Left hindlimb (tissue), 1 donor: ENCODE measurements at places on chromosomes 3 and 15.

- DNase-seq = no peak
Observed at GRCh38 chr3:64508140-64508539, 179.7 kb downstream of the ADAMTS9 start.

GRCh38 chr15:51253366-51253765 is 85.0 kb downstream of the CYP19A1 start:
- no peak for DNase-seq

DNA sequence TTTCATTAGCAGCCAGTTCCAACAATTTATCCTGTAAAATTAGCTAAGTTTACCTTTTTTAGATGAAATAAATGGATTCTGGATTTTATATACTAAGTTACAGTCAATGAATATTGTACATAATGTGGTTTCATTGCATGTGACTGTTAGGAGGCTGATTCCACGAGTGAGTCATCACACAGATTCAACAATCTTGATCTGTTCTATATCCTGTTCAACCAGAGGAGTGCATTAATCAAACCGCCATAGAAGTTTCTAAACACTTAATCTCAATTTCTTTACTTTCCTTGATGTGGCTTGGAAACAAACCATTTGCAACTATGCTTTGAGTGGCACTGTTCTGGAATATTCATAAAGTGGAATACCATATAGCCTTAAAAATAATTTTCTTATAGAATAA is 15.3 kb downstream of the DNAJC13 start:
- DNase-seq = no peak

- DNase-seq = no peak
Observed at GRCh38 chr3:186090901-186091300, 18.0 kb downstream of the ETV5 start.

GRCh38 chr15:39321977-39322376 is 258.9 kb upstream of the THBS1 start:
- no peak for DNase-seq

DNA sequence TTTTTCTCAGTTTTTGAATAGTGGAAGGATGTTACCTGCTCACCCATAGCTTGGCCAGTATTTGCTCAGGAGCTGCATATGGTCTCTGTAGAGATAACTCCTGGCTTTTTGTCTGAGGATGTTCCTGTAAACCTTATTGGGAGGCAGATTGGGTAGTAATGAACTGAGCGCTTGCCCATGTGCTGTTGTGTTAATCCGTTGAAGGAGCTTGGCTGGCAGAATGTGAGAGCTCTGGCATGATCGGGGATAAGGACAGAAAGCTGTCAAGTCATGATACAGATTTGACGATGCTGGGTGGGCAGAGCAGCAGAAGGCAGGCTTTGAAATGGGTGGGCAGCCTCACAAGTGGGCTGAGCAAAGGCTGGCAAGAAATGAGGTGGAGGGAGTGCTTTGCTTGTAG is 27.4 kb downstream of the SH3GL3 start:
- DNase-seq = no peak
